Activated effector memory CD4-positive, alpha-beta T cell treated with anti-CD3 and anti-CD28 coated beads, Interleukin-2, amount 50 U/mL, for 16 hours (primary cell): ENCODE measurements at places on chromosomes 1 and 21.
A peak's percentile ranks its signal among the peaks of the same experiment; 100 is the strongest.

GRCh38 chr21:46069719-46070279 is 28.1 kb upstream of the COL6A2 start:
- DNase-seq, result peak; percentile 46

DNA sequence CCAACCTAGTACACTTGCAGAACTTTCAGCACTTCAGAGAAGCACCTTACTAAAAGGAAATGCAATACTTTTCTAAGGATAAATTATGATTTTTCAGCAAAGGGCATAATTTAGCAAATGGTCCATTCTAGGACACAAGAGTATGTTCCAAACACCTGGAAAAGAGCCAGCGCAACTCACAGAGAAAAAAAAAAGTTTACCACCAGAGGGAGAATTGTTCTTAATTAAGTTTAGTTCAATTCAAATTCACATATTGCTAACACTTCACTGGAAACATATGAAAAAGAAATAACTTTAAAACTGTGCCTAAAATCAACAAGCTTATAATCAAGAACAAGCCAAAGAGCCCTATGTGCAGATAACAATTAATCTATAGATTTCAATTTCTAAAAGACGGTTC is 338.1 kb downstream of the SEC16B start:
- DNase-seq, result no peak

DNA sequence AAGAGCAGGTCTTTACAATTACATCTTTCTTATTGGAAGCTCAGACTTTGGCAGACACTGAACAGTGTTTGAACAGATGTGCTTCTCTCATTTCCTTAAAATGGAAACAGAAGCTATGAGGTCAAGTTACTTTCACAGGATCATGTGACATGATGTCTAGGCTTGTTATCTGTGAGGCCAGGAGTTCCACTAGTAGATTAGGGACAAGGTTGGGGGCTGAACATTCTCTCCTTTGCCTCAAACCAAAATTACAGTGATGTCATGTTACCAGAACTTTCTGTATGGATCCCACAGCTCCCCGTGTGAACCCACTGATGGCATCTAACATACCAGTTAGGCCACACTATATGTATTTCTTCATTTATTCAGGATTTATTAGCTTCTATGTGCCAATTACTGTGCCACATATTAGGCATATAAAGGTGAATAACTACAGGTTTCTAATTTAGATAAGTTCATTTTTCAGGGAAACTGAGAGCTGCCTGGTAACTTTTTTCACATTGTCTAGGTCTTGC is 6.0 kb downstream of the DYNLT5 start:
- no peak for DNase-seq

DNA sequence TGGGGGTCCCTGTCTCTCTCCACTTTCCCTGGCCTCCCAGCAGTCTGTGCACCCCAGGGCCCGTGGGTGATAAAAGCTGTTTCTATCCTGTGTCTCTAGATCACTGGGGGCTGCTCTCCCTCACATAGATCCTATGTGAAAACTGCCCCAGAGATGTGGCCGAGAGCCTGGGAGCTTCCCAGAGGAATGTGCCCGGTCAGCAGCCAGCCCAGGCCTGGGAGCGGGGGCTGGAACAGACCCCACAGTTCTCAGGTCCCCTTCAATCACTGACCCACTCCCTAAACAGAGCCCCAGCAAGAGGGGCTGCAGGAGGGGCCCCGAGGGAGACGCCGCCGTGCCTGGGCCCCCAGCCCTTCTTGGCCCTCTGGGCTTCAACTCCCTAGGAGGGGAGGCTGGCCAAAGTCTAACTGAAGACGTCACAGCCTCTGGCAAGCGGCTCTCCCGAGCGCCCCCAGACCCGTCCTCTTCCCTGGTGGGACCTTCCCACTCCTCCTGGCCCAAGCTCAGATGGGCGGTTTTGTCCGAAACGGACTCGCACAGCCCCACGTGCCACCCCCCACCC is 403 bp downstream of the MXRA8 start:
- no peak for DNase-seq

GRCh38 chr1:87389011-87389410 is 60.3 kb downstream of the LMO4 start:
- DNase-seq, result no peak
